ENCODE measurements at places on chromosomes 5 and 9.

- DNase-seq, result no peak
Observed at GRCh38 chr5:174291162-174291561, 245.7 kb downstream of the NSG2 start.

GRCh38 chr5:34914671-34915138, 599 bp downstream of the RAD1 start:
- DNase-seq, result peak; percentile 30

GRCh38 chr5:84724683-84725082, 340.0 kb upstream of the EDIL3 start:
- no peak for DNase-seq

- DNase-seq, result no peak
Observed at GRCh38 chr5:78287833-78288232, 6.7 kb downstream of the AP3B1 start.

All from left ventricle myocardium inferior (tissue), 1 donor.